ENCODE measurements at places on chromosomes 11 and 22. TPM values are rescaled to one million over a fixed set of nuclear protein-coding genes. Genes with fewer than 3 reads are reported as not detected.

The PDE2A gene
- 0.75 TPM for total RNA-seq

The C11orf42 gene
- total RNA-seq: not detected

The SEPTIN3 gene
- 1.2 TPM for total RNA-seq

The HIKESHI gene
- total RNA-seq: 44.9 TPM

The CNTN5 gene
- total RNA-seq: not detected

DNA sequence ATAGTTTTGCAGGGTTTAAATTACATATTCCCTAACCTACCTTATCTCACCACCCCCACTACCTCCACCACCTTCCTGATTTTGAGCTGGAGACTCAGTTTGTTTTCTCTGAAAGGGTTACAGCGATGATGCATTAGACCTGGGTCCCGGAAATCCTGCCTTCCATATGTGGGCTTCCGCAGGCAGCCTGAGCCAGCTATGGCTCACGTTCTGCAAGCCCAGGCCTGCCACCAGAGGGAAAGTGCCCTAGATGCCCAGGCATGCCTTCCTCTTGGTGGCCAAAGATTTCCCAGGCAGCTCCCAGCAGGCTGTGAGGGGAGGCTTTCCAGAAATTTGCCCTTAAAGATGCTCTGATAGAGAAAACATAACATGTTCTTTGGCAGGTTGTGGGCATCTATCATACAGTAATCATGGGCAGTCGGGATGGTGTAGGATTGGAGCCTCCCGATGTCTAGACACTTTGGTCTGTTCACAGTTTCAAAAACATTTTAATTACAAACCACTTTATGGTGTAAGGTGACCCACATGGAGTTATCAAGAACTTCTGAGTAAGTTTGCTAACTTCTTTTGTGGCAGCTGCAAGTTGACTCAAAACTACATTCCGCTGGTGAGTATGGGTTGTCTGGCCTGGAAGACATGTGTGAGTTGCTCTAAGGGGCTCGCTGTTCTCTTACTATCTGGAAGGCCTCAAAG, 79.3 kb downstream of the MICAL2 start:
- H3K27me3 ChIP-seq: no peaks in the 10 kb centered on the region
- peak; percentile 66 for DNase-seq
- peaks cover 8% of the 10 kb centered on the region for H3K36me3 ChIP-seq
- H3K4me1 ChIP-seq: peaks cover 53% of the 10 kb centered on the region

DNA sequence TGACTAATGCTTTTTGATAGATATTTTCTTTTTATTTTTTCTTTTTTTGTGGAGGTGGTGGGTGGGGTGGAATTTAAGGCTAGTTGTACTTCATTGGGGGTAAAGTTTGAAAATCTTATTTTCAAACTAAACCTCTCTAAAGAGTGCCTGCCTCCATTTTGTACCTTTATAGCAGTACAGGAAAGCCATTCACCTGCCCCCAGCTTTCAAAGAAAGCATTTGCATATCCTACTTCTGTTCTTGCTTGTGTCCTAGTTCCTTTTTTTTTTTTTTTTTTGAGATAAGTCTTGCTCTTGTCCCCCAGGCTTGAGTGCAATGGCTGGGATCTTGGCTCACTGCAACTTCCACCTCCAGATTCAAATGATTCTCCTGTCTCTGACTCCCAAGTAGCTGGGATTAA, 766.2 kb upstream of the LRRC4C start:
- no peak overlapping the region for H3K4me3 ChIP-seq
- H3K36me3 ChIP-seq: no peaks in the 10 kb centered on the region
- H3K4me1 ChIP-seq: no peaks in the 10 kb centered on the region
- no peak overlapping the region for H3K27ac ChIP-seq
- H3K27me3 ChIP-seq: no peaks in the 10 kb centered on the region

DNA sequence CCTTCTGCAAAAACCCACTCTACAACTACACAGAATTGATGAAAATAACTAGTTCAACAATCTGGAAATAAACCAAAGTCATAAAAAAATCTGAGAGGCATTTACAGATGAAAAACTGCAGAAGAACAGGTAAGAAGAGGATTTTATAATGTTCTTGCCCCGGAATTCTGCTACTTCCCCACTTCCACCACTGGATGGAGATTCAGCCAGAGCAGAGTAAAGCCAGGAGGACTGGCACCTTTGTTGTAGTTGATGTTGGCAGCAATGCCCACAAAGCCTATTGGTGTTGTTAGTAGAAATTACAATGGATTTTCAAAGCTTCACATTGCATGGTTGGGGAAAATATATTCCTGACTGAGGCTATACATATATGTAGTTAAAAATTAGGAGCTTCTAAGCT, 640.2 kb downstream of the LRRC4C start:
- no peaks in the 10 kb centered on the region for H3K36me3 ChIP-seq
- no peak for DNase-seq
- H3K27me3 ChIP-seq: no peaks in the 10 kb centered on the region
- no peak overlapping the region for H3K4me3 ChIP-seq

Measured in activated CD8-positive, alpha-beta memory T cell treated with anti-CD3 and anti-CD28 coated beads, Interleukin-2, amount 10 ng/mL, durations not matched to agents 7 days and 5 days (primary cell).